ENCODE measurements at places on chromosomes 7 and 10.

- H3K27ac ChIP-seq: no peak overlapping the region
- no peak overlapping the region for H3K4me3 ChIP-seq
- H3K4me1 ChIP-seq: no peaks in the 10 kb centered on the region
- no peaks in the 10 kb centered on the region for H3K27me3 ChIP-seq
- no peaks in the 10 kb centered on the region for H3K36me3 ChIP-seq
These were observed 387.5 kb downstream of the CCSER2 start for GRCh38 chr10:84715911-84716310.

DNA sequence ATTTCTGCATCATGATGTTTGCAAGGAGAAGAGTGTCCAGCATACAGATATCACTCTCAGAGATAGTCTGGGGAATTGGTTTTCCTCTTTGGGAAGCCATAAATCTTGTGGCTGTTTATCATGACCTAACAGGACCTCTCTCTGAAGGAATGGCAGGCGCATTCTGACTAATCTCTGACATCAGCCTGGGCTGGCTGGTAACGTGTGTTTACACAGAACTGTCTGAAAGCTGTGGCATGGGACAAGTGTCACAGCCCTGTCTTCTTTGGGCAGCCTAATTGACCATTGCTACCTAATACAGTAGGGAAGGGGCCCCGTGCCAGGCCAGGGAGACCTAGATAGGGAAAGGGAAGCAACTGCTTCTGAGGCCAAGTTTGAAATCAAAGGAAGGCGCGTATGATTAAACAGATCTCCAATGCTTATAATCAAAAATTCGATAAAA is 73.9 kb upstream of the CABCOCO1 start:
- no peaks in the 10 kb centered on the region for H3K27me3 ChIP-seq
- no peak overlapping the region for H3K27ac ChIP-seq
- no peaks in the 10 kb centered on the region for H3K4me1 ChIP-seq

GRCh38 chr7:70243443-70243842 is 645.2 kb downstream of the AUTS2 start:
- no peaks in the 10 kb centered on the region for H3K27me3 ChIP-seq
- no peak for DNase-seq
- H3K4me3 ChIP-seq: no peak overlapping the region
- H3K36me3 ChIP-seq: no peaks in the 10 kb centered on the region
- H3K4me1 ChIP-seq: no peaks in the 10 kb centered on the region

DNA sequence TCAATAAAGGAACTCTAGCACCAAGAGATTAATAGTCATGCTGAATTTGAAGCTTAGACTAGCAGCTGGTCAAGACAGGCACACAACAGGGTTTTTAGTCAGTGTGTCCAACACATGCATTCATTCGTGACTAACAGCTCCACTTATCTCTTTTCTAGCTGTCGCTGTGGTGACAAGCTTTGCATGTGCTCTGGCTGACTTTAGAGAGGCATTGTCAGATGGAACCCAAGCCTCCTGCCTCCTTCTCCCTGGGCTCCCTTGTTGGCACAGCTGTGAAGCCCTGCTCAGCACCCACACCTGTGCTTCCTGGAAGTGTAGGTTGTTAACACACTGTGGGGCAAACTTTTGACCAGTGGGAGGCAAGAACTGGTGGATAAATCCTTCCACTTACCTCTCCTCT is 9.8 kb upstream of the AGK start:
- no peaks in the 10 kb centered on the region for H3K4me1 ChIP-seq
- no peaks in the 10 kb centered on the region for H3K36me3 ChIP-seq
- H3K27me3 ChIP-seq: no peaks in the 10 kb centered on the region
- H3K27ac ChIP-seq: no peak overlapping the region
- DNase-seq: no peak

DNA sequence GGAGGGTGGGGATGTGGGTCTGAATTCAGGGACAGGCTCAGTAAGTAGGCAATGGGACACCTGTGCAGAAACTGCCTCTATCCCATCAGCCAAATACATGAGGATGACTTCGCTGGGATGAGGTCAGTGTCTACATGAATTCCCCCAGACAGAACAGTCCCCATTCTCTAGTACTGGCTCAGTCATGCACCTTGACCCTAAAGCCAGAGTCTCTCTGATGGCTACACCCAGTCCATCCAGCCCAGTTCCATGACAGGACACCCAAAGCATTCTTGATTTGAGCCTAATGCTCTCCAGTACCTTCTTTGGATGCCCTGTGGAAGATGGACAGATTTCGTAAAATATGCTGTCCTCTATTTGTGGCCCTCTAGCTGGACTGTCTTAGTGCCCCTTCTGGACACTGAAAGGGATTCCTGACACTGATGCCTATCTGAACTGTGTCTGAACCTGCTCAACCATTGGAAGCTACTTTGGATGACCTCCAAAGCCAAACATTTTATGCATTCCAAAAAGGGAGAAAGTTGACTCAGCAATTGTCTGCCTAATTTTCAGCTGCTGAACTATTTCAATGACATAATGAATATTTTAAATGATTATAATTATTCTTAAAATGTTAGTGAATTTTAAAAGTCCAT is 14.6 kb downstream of the SFRP4 start:
- no peaks in the 10 kb centered on the region for H3K27me3 ChIP-seq
- H3K27ac ChIP-seq: no peak overlapping the region
- no peak overlapping the region for H3K4me3 ChIP-seq
- DNase-seq: no peak

Data from suprapubic skin (tissue), 4 donors.